Stimulated activated CD8-positive, alpha-beta memory T cell treated with anti-CD3 and anti-CD28 coated beads, Interleukin-4, amount 100 ng/mL, for 24 hours (primary cell): ENCODE measurements at places on chromosomes 3 and 15.

- DNase-seq, result no peak
These were observed 32.0 kb downstream of the CORO2B start for GRCh38 chr15:68610825-68611224.

GRCh38 chr3:50644561-50644960 lies 27.6 kb downstream of the MAPKAPK3 start:
- no peak for DNase-seq

- DNase-seq, result no peak
These were observed 101.3 kb downstream of the SENP2 start for GRCh38 chr3:185687271-185687878.

- DNase-seq, result no peak
These were observed 208.9 kb upstream of the ST8SIA2 start for GRCh38 chr15:92184679-92185230.

DNA sequence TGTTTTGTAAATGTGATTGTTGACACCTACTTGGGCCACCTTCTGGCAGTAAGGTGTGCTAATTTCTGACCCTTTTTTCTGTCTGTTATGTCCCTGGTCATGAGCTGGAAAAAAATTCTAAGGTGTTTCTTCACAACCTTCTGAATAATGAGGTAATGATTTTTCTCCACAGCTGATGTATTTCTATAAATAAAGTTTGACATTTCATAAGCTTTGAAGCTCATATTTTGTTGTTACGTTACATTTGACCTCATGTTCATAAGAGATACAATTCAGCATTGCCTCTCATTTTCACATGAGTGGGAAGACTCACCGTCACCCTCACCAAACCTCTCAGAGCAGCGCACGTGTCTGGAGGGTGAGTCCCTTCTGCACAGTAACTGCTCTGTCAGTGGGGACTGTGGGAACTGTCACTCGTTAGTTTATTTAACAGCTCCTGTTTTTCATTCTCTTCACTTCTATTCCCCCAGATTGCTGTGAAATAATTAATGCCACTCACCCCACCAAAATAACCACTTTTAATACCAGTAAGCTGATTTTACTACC lies 140.9 kb downstream of the PLCL2 start:
- DNase-seq, result peak; percentile 25

GRCh38 chr15:40873694-40874561 lies at the start of gene RHOV:
Gene RHOV, minus strand, starts transcription at chr15:40874234. Its CDS starts 95 bp downstream, at chr15:40874139.
- peak; percentile 27 for DNase-seq

GRCh38 chr3:50604110-50604621 lies 7.4 kb downstream of the CISH start:
- no peak for DNase-seq

DNA sequence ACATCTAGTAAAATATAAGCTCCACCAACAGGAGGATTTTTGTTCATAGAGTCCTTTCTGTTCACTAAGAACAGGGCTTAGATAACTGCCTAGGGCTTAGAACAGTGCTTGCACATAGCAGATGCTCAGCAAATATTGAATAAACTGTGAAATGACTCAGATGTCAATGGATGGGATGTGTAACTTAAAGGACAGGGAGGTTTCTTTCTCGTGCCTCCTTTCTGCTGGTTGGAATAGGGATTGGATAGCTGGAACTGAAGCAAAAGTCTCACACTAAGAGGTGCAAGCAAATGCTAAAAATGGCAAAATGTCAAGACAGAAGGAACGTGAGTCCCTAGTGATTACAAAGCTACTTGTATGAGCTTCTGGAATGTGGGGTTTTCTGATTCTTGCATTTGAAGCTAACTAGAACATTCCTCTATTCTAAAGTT lies 392.8 kb upstream of the WNT5A start:
- DNase-seq, result no peak

GRCh38 chr15:83656192-83656591 lies 2.3 kb downstream of the ADAMTSL3 start:
- DNase-seq, result no peak

- DNase-seq, result no peak
These were observed 444.2 kb upstream of the GOLIM4 start for GRCh38 chr3:168539909-168540308.

DNA sequence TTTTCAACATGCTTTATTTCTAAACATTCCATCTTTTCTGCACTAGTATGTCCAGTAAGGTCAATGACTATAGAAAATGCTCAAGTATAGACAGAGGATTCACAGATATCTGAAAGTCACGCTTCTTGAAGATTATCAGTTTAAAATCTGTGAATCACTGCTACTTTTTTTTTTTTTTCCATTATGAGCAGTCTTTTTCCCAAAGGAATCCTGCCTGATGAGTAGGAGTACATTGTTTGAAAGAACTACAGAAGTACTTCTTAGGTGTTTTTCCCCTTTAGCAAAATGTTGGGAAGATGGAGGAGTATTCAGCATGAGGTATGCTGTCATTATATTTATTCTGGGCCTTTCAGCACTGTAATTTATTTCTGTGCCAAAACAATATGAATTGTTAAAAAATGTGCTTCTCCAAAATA lies 266.2 kb downstream of the NLGN1 start:
- no peak for DNase-seq

DNA sequence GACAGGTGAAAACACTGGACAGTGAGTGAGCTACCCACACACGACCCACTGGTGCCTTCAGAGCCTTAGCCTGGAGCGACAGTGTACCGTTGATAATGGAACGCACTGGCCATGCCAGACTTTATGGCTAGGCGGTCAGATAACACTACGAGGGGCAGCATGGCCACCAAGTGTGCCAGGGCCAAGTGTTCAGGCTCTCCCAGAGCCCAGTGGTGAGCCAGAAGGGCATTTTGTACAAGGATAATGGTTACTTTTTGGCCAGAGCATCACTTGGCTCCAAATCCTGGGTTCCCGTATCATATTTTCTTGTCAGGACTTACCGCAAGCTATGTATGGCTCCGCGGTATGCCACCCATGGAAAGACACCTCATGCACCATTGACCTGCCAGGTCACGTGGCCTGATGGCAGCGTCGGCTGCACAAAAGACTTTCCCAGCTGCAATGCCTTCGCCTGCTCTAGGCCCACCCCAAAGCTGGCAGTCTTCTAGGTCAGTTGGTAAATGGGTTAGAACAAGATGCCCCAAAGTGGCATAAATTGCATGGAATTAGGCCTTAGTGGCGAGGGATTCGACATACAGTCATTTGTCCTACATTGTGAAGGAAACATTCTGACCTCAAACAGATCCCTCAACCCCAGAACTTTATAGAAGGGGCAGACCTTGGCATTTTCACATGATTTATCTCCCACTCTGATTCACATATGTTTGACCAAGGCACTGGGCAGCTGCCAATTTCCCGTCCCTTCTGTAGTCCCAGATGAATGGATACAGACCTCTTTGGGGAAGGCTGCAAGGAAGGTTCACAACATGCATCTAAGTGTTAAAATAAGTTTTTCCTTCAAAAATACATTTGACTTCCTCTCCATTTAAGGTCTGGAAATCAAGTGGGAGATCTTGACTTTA lies 12.2 kb upstream of the SLC28A1 start:
- no peak for DNase-seq

DNA sequence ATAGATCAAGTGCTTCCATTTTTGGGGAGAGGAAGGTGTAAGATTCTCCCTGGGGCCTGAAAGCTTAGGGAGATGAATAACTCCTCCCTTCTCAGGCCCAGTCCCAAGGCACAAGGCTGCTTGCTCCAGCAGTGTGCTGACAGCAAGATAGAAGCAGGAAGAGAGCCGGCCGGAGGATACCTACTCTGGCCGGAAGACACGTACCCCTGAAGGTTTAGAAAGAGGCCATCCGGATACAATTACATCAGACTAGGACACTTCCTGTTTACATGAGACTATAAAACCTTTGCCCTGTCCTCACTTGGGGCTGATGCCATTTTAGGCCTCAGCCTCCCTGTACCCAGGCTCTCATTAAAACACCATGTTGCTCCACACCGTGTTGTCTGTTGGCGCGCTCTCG lies 329.9 kb downstream of the SV2B start:
- no peak for DNase-seq

DNA sequence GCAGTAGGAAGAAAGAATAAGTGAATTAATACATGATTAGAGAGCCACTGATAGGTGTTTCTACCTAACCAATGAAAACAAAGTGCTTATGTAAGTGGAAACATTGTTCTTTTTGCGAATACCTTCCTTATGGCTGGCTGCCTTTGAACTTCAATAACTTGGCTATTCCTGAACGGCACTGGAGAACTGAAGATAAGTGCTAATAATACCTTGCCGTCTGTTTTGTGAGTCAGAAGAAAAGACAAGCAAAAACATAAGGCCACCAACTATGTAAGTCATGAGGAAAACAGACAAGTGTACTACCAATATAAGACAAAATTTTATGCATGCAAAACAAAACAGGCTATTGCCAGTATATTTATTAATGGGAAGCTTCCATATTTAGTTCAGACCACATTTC lies 160.6 kb downstream of the SUCLG2 start:
- DNase-seq, result no peak
